ENCODE measurements at places on chromosomes 4 and X. TPM values are rescaled to one million over a fixed set of nuclear protein-coding genes. Genes with fewer than 3 reads are reported as not detected.

Gene TRPC3
- total RNA-seq = 0.95 TPM

Gene FHL1
- 27.5 TPM for total RNA-seq

Gene P2RY4
- 0.85 TPM for total RNA-seq

Gene DIPK2B
- 0.11 TPM for total RNA-seq

Gene HSFX2
- not detected for total RNA-seq

Gene CPZ
- not detected for total RNA-seq

Gene NDP
- 0.53 TPM for total RNA-seq

Gene CABS1
- total RNA-seq = not detected

Gene SMC1A
- 124 TPM for total RNA-seq

Gene UGDH
- total RNA-seq = 31.3 TPM

Gene OPRPN
- total RNA-seq = not detected

Gene OTOP1
- total RNA-seq = not detected

Gene SHISA3
- total RNA-seq = not detected

Gene TBL1X
- 18.6 TPM for total RNA-seq

Gene TSPAN6
- total RNA-seq = not detected

Gene SYNPO2
- 0.32 TPM for total RNA-seq

Gene MMRN1
- 0.17 TPM for total RNA-seq

Gene NUP62CL
- 2.2 TPM for total RNA-seq

Gene PNMA3
- 3.2 TPM for total RNA-seq

All from activated T-helper 17 cell treated with anti-CD3 and anti-CD28 coated beads, Interleukin-2, amount 50 U/mL, for 72 hours (primary cell).